Osteoblast (primary cell): ENCODE measurements at places on chromosomes 5 and 9. TPM values are rescaled to one million over a fixed set of nuclear protein-coding genes. Genes with fewer than 3 reads are reported as not detected.

GRCh38 chr9:89234205-89235067, 55.8 kb upstream of the SHC3 start:
- no peak for DNase-seq

DNA sequence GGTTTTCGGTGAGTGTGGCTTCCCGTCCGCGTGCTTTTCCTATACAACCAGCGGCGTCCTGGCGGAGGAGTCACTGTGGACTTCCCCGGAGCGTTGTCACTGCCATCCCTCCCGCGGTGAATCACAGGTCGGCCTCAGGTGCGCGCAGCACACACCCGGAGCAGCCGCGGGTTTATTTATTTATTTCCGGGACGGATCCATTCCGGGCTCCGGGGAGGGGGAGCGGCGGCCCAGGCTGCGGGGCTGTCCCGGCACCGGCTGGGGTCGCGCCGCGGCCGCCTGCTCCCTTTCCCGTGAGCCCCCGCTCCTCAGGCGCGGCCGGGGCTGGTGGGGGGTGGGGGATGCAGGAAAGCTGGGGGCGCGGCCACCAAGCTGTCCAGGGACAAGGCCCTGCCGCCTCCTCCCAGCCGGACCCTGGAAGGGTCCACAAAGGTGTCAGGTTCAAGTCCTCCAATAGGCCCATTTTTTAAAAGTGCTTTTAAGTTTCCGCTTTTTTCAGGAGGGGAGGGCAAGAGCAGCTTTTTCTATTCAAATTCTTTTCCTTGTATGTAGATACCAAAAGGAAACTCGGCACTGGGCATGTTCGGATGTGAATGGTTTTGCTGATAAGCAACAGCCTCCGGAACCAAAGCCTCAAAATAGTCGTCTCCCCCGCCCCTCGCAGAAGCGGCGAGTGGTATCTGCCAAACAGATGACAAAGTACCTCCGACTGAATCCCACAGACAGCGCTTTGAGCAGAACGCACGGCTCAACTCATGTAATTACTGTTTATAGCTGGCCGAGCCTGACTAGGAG, 192.5 kb downstream of the CD180 start:
- peak; percentile 89 for DNase-seq

GRCh38 chr9:91905991-91906469, 44.0 kb downstream of the ROR2 start:
- DNase-seq: no peak

Gene MED22
- 14.5 and 15.3 TPM in 2 replicates for total RNA-seq

DNA sequence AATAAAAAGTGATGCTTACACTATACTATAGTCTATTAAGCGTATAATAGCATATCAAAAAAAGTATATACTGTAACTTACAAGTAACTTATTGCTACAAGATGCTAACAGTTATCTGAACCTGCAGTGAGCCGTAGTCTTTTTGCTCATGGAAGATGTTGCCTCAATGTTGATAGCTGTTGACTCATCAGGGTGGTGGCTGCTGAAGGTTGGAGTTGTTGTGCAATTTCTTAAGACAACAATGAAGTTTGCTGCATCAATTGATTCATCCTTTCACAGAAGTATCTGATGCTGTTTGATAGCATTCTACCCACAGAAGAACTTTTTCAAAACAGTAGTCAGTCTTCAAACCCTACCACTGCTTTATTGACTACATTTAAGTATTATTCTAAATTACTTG, 7.8 kb upstream of the C9orf40 start:
- DNase-seq: peak; percentile 43

DNA sequence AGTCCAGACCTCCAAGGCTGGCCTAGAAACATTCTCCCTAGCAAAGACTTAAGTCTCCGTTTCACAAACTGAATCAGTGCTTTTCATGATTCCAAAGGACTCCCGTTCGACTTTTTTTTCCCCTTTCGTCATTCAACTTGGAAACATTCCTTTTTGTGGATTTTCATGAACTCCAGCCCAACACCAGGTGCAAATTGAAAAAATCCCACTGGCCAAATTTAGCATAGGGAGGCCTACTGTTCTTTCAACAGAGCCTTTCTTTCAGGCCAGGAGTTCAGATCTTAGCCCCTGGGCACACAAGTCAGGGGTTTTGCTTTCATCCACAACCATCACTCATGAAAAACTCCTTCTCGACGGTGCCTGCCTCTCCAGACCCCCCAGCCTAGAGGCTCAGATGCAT, 285.3 kb downstream of the PIK3R1 start:
- no peak for DNase-seq

DNA sequence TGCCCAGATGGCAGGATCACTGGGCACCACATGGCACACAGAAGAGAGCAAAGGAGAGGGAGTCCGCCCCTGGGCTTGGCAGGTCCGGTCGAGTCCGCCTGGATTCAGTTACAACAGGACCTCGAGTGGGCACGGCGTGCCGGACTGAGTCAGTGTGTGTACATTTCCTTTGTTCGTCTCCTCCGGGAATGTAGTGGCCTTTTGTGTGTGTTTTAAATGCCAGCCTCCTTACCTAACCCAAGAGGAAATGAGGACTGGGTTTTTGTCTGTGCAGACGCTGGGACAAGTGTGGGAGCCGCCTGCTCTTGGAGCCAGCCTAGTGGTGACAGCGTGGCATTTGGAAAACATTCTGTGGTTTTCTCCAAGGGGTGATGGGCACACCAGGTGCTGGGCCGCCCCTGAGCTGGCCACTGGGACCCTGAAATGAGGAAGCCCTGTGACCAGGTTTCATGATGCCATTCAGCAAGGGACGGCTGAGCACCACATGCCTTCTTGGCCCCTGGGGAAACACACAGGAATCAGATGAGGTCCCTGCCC, 9.6 kb downstream of the NEK6 start:
- peak; percentile 92 for DNase-seq

Gene CEP78
- 16.6 and 19.2 TPM in 2 replicates for total RNA-seq

Gene ENHO
- under 0.01 and 0.29 TPM in 2 replicates for total RNA-seq

Gene PHF2
- total RNA-seq: 14.8 and 15.0 TPM in 2 replicates

GRCh38 chr9:72977670-72978069, 24.8 kb upstream of the ALDH1A1 start:
- no peak for DNase-seq

Gene PROB1
- 1.1 and 1.2 TPM in 2 replicates for total RNA-seq

DNA sequence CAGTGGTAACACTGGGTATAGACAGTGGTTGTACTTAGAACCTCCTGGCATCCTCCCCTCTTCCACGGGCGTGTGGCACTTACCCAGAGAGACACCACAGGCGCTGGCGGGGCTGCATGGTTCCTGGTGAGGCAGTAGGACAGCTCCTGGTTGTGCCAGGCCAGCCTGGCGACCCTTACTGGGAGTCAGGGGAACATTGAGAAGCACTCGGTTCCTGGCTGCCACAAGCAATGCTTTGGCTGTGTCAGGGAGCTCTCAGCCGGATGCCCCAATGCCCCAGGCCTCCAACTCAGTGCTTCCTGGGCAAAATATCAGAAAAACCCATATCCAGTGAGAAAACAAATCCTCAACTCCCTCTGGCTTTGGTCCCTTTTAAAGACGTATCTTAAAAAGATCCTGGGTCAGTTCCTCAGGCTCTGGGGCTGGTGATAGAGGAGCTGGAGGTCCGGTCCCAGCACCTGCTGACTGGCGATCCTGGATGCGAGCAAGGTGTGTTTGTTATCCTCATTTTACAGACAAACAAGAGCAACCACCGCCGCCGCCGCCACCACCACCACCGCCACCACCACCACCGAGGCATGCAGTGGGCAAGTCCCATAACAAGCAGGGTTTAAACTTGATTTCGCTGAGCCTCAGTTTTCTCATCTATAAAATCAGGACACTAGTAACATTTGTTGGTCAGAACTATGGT, 4.2 kb downstream of the NKX2-5 start:
- DNase-seq: no peak

Gene PALM2AKAP2
- total RNA-seq: 19.4 and 25.3 TPM in 2 replicates

- DNase-seq: no peak
These were observed 88.8 kb upstream of the SAP30L start for GRCh38 chr5:154356958-154357357.

DNA sequence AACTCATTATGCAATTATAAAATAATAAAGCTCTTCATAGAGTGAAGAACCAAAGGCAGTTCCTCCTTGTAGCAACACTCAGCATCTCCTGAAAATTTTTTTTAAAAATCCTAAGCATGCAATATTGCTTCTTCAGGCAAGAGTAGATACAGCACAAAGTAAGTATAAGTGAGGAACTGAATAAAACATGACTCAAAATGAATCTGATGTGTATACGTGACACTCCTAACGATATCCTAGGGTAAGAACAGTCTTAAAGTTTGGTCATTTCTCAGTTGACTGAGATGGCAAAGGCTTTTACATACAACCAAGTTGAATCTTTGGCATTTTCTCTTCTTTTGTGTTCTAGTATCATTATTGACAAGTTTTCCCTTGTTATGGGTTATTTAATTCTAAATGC, 41.1 kb upstream of the AOPEP start:
- no peak for DNase-seq

DNA sequence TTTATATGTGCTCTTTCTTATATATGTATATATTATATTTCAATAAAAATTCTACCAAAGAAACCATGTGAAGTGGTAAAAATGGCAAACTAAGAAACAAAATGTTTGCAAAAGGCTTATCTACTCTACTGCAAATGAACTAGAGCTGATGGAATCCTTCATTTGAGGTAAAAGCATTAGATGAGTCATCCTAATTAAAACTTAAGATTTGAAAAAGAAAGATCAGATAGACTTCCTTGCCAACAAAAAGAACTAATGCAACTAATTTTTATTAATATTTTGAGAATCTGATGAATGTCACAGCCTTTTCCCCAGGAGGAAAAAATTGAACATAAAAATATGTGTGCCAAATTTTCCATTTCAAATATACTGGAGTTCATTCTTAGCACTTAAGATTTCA, 84.1 kb upstream of the SLCO4C1 start:
- DNase-seq: no peak

Gene SLCO6A1
- total RNA-seq: not detected in 2 replicates

DNA sequence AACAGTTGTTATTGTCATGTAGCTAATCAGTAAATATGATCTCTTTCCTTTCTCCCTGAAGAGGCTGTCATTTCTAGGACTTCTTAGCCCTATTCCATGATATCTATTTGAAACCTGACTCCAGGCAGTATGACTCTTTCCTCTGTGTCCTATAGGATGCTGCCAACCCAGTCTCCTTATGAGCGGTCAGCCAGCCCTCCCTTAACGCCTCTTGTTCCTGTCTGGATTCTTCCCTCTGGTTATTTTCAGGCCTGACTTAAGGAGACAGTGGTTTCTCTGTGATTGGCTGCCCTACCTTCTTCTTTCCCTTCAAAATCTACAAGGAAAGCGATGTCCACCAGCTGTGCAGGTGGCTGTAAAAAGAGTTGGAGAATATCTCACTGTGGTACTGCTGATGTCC, 19.4 kb upstream of the C5orf63 start:
- no peak for DNase-seq

Gene MCTP1
- 5.8 and 6.8 TPM in 2 replicates for total RNA-seq

DNA sequence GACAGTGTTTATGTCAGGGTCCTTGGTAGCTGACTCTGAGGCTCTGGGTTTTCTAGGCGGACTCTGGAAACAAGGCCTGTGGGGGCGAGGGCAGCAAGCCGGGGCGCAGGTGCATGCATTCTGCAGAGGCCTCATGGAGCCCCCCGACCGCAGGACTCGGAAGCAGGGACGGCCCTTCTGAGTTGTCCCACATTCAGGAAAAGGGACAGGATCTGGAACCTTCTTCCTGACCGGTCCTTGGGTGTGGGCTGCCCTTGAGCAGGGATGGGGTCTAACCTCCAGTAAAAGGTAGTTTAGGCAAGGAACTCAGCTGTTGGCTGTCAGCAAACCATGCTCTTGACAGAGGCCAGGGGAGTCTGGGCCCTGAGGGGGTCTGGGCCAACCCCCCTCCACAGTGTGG, 7.4 kb upstream of the COL5A1 start:
- DNase-seq: no peak

Gene SLC25A2
- total RNA-seq: 0.36 and 0.59 TPM in 2 replicates

DNA sequence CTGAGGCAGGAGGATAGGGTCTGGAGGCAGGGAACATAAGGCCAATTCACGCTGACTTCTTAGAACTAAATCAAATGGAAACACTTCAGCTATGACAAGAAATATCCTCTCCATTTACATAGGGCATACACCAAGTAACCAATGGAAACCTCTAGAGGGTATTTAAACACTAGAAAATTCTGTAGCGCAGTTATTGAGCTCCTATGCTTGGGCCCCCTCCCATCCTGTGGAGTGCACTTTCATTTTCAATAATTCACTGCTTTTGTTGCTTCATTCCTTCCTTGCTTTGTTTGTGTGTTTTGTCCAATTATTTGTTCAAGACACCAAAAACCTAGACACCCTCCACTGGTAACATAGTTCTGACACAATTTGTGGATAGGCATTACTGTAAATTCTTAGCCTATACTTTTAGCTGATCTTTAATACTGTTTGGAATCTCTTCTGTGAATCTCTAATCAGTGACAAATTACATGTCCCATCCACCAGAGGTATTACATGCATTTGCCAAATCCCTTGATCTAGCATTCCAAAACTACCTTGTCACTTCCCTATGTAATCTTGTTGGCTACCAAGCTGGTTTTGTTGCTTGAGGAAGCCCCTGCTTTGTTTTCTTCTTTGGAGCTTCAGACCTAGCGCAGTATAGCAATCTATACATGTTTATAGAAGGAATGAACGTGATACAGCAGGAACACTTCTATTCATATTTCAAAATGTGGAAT, 61.6 kb downstream of the ST8SIA4 start:
- DNase-seq: no peak
